ENCODE measurements at places on chromosomes 16 and 17.

- peak; percentile 24 for DNase-seq
Observed at GRCh38 chr17:44065668-44066203, 735 bp downstream of the LSM12 start.

GRCh38 chr17:7029659-7030058 lies 6.2 kb upstream of the SLC16A13 start:
- peak; percentile 35 for DNase-seq

DNA sequence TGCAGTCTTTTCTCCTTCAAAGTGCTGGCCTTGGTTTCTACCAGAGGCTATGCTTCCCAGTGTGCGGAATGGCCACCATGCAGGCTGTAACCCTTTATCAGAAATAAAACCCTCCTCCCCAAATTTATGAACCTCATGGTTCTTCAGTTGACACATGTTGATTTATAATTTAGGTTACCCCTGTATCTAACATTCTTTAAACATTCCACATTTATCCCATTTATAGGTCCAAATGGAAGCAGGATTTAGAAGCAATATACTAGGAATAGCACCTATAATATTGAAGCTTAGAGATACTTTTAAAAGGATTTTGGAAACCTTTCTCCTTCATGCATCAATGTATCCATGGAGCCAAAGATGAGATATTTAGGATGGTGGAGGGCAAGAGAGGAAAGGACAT lies 438.8 kb upstream of the C16orf82 start:
- no peak for DNase-seq

- no peak for DNase-seq
Observed at GRCh38 chr16:19254611-19255010, 30.9 kb upstream of the CLEC19A start.

DNA sequence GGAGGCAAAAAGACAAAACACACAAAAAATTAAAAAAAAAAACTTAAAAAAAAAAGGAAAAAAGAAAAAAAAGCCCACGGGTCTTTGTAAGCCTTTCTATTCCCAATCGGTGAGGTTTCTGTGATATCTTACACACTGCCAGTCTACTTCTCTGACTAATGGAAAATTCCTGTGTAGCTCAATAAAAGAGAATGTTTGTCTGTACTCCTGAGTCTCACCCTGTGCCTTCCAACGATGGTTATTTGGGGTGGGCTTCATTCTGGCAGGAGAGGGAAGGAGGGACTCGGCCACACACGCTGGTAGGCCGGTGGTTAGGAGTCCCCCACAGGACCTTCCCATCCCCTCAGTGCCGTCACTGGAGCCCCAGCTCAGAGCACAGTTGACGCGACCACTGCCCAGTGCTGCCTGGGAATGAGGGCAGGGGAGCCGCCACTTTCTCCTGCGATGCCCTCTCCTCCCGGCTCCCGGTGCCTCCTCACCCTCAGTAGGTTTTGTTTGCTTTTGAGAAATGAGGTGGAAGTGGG lies 68.0 kb downstream of the AMFR start:
- DNase-seq: no peak

DNA sequence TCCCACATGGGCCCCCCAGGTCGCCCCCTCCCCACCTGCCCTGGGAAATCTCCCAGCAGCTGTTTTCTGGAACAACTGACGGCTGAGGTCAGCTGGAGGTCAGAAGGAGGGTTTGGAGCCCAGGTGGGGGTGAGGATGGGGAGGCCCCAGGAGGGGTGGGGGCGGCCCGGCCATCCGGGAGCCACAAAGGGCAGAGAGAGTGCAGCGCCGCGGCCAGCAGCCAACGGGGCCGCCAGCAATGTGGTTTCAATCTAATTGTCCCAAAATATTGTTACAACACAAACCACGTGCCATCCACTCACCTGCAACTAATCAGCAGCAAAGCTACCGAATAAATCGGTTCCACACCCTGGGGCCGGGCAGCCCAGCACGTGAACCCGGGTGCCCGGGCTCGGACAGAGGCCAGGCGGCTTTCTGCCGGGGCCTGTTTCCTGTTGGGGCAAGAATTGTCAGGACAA lies 28.3 kb upstream of the SLC38A10 start:
- DNase-seq: no peak

DNA sequence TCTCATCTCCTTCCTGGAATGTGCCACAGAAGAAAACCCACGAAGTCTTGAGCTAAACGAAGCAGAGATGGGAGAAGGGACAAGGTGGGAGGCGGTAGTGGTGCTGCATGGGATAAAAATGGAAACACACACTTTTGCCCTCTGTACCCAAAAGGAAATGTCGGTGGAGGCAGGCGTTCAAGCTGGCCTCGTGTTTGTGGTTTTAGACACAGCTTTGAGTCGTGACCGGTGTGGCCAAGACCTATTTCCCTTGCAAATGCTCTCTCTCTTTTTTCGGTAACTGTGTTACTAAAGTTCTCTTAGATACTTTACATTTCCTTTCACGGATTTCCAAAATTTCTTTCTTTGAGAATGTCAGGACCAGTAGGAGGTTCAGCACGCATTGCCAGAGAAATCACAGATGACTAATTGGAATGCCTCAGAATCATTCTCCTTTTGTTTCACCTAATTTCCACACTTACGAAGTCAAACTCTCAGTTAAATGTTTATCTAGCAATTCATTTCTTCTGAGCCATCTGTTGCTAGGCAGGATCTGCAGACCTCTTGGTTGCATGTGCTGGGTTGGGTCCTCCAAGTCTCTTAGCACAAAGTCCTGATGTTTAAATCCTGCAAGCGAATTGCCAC lies 412.3 kb downstream of the MAF start:
- DNase-seq: no peak

All from CD4-positive, alpha-beta memory T cell (primary cell).